ENCODE measurements at places on chromosomes 13 and 19.

- no peak for DNase-seq
Measured at GRCh38 chr13:72379581-72379980, 347.8 kb downstream of the MZT1 start.

GRCh38 chr19:16673231-16673630 is 12.3 kb downstream of the TMEM38A start:
- DNase-seq = no peak

DNA sequence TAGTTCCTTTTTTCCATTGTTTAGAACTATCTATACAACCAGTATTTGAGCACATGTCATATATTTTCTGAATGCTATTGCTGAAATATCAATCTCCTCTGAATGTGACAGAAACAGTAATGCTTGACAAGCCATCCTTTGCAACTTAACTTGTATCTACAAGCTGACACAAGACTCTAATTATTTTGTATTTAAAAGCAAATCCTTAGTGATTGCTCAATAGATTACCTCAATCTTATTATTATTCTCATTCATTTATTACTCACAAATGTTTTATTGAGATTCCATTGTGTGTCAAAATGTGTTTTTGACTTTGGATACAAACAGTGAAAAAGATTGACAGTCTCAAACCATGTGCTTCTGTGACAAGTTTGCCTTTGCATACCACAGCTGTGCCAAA is 787.8 kb upstream of the PRR20A start:
- DNase-seq = no peak

DNA sequence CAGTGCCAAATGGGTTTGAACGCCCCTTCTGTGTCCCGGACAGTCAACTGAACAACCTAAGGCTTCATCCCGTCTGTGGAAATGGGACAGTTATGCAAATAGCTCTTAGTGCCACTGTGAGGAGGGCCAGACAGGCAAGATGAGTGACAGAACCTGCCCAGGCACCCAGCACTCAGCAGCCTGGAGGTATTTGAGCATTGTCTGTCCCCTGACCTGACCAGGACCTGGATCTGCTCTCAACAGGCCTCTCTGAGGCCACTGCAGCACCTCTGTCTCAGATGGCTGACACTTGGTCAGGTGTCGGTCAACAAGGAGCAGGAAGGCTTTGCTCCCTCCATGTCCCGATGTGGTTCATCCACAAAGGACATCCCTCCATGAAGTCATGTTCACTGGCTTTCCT is 67.9 kb downstream of the CCDC70 start:
- DNase-seq = no peak

DNA sequence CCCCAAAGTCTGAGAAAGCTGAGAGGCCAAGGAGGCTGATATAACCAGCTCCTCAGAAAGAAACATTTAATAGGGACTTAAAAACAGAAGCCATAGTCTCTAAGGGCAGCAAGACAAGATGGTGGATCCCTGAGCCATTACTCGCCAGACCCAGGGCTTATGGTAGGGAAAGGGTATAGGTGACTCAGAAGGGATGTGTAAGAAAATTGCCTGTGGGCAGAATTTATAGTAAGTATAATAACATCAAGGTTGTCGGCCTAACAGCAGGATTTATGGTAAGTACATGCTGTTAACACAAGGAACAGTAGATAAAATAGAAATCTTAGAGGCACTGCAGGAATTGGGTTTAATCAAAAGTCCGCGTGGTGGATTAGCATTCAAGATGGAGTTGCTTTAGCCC is 14.7 kb downstream of the KBTBD6 start:
- DNase-seq = no peak

DNA sequence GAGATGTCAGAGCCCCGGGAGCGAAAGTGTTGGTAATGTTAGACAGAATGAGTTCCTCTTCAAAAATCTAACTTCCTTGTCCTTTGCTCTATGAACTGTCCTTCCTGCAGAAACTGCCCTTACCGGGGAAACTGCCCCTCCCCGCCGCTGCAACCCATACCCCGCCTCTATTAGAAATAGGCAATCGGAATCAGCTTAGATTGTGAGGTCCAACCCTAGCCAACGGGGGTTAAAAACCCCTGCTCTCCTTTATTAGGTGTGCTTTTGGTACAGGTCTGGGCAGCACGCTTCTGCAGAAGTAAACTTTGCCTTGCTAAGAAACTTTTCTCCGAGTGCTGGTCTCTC is 11.5 kb upstream of the CAPNS1 start:
- no peak for DNase-seq

- DNase-seq = no peak
Measured at GRCh38 chr13:80389073-80390038, 48.4 kb upstream of the SPRY2 start.

DNA sequence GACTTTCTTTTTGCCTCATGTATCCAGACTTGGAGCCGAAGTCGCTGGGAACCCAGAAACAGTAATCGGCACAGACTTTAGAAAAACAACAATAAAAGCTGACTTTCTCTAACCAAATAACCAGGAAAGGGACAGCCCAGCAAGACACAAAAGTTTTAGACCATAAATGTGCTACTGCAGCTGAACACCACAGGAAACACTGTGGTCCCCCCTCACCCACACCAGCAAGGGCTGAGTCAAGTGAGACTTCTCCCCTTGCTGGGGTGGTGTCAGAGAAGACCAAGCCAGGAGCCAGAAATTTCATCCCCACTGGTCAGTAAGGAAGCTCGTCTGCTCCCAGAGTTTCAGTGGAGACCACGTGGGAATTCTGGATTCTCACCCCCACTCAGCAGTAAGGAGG is 70.6 kb downstream of the ESD start:
- DNase-seq = no peak

DNA sequence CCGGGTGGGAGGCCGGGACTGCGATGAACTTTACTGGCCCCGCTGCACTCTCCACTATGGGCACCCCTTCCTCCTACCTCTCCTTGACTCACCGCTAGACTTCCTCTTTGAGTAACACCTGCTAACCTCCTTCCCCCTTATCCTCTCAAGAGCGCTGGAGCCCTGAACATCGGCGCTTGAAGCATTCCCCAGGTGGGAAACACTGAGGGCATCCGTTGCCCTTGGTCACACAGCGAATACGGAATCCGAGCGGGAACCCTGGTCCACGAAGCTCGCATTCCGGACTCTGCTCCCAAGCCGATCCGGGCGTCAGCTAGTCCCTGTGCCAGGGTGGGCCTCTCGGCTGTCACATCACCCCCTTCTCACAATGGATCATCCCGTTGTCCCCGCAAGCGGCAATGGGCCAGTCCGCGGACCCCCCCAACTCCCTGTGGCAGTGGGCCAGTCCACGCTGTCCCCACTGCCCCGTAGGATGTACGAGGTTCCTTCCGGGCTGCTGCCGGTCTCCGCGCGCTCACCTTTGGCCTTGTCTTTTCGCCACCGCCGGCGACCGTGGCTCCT is 4.2 kb downstream of the LIPE start:
- DNase-seq = peak; percentile 43

GRCh38 chr19:29714953-29715700 is at the start of gene C19orf12:
Gene C19orf12, minus strand, starts transcription at chr19:29715261. Its CDS starts 6,848 bp downstream, at chr19:29708413.
- DNase-seq = peak; percentile 75

DNA sequence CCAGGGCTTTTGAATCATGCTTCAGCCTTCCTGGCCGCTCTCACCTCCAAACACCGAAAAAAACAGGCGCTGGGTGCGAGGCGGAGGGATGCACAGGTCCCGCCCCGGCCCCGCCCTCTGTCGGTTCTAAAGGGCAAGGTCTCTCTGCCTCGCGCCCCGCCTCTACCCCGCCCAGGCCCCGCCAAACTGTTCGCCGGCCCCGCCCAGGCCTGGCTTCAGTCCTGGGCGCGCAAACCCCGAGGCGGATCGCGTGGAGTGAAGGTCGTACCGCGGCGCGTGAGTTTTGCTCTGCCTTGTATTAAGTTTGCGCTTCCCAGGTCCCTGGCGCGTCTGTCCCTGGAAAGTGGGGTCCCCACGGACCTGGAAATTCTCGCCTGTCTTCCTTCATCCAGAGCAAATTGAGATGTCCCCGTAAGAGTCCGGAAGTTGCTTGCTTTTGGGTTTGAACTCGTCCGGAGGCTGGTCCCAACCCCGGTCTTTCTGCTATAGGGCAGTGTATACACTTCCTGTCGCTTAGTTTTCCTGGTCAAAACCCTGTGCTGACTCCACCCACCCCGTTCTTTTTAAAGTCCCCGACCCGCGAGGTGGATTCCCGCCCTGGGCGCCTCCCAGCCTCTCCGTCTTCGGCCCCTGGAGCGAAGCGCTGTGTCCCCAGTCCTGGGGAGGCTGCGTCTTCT is 8.4 kb downstream of the ZNF808 start:
- DNase-seq = peak; percentile 33

GRCh38 chr13:66618702-66619101 is 611.4 kb downstream of the PCDH9 start:
- no peak for DNase-seq

DNA sequence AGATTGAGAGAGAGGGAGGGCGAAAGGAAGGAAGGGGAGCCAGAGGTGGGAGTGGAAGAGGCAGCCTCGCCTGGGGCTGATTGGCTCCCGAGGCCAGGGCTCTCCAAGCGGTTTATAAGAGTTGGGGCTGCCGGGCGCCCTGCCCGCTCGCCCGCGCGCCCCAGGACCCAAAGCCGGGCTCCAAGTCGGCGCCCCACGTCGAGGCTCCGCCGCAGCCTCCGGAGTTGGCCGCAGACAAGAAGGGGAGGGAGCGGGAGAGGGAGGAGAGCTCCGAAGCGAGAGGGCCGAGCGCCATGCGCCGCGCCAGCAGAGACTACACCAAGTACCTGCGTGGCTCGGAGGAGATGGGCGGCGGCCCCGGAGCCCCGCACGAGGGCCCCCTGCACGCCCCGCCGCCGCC is at the start of gene TNFSF11:
TNFSF11 (plus strand) TSS at position 142 of the 400 bp plus-strand sequence; CDS start at position 294, 152 bp downstream.
- no peak for DNase-seq

GRCh38 chr13:106528718-106529414 is 6.6 kb downstream of the EFNB2 start:
- no peak for DNase-seq

GRCh38 chr13:74450525-74450845 is 316.3 kb upstream of the KLF12 start:
- no peak for DNase-seq

GRCh38 chr19:14073925-14074838 is 1.6 kb downstream of the MISP3 start:
- no peak for DNase-seq

DNA sequence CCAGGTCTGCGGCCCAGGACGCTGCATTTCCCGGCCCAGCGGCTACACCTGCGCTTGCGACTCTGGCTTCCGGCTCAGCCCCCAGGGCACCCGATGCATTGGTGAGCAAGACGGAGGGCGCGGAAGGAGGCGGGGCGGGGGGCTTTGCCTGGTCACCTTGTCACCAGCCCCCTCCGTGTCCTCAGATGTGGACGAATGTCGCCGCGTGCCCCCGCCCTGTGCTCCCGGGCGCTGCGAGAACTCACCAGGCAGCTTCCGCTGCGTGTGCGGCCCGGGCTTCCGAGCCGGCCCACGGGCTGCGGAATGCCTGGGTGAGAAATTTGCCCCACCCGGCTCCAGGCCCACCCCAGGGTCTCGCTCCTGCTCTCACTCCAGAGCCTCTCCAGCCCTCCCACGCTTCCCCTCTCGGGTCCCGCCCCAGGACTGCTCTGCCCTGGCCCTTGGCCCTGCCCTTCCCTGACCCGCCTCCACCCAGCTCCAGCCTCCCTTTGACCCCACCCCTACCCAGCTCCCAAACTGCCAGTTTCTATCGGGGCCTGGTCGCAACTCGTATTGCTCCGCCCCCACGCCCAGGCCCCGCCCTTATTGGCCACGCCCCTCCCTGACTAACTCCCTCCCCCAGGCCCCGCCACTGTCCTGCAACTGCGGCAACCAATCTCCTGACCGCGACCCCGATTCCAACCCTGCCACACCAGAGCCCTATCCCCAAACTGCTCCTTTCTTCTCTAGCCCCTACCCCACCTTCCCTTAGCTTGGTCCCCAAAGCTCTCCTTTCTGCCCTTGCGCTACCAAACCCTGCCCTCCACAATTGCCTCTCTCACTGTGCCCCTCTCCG is 8.6 kb downstream of the LTBP4 start:
- peak; percentile 32 for DNase-seq

GRCh38 chr13:32246468-32246867 is 68.7 kb downstream of the ZAR1L start:
- DNase-seq = no peak

GRCh38 chr13:42039457-42039945 is 8.9 kb upstream of the DGKH start:
- no peak for DNase-seq

GRCh38 chr13:39597838-39598237 is 5.2 kb downstream of the LHFPL6 start:
- DNase-seq = no peak

DNA sequence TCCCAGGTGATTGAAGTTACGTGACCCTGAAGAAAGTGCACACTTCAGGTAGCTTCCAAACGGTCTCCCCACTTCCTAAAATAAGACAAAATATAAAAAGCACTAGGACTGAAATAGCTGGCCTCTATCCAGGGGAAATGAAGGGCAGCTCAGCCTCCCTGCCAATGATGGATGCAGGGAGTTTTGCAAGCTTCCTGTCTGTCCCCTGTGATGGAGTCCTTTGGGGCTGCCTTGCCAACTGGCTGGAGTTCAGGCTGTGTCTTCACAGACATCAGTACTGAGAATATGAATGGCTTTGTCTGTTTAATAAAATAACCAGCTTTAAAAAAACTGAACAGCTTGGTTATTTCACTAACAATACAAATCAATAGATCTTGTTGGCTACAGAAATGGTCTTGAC is 101.4 kb upstream of the GPR12 start:
- DNase-seq = no peak

DNA sequence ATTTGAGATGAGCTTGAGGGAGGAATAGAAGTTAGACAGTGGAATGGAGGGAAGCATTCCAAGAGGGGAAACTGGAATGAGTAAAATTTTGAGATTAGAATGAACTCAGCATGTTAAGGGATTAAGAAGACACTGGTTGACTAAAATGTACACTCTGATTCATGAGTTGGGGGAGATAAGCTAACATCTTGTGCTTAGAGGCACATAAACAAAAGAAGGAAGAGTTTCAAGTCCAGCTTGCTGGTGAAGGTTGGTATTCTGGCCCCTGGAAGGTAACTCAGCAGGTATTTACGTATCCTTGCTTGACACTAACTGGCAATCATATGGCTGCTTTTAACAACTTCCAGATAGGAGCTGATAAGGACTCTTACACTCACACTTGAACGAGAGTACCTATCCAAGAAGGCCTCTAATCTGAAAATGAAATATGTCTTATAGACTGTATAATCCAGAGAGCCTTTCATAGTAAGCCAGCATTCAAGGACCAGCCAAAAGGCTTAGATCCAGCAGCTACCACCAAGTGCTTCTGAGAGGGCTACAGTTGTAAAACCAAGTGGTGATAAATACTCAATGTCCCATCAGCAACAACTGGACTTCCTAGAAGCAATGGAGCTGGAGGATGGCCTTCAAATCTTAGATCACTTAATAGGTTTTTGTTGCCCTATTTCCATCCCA is 149.7 kb upstream of the SERP2 start:
- DNase-seq = no peak

DNA sequence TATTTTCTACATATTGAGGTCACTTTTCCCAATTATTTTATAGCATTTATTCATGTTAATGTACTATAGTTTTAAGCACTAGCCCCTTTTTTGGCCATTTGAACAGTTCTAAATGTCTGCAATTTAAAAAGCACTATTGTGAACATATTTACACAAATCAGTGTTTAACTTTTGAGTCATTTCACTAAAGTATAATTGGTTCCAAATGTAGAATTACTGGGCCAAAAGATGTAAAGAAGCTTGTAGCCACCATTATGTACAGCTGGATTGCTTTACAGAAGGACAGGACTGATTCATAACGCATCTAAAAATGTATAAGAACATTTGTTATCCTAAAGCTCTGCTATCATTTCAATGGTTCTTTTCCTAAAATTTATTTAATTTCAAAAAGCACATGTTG is 16.6 kb upstream of the ATP12A start:
- DNase-seq = no peak
